Kidney glomerular epithelial cell (primary cell): ENCODE measurements at places on chromosomes 1 and 21.

DNA sequence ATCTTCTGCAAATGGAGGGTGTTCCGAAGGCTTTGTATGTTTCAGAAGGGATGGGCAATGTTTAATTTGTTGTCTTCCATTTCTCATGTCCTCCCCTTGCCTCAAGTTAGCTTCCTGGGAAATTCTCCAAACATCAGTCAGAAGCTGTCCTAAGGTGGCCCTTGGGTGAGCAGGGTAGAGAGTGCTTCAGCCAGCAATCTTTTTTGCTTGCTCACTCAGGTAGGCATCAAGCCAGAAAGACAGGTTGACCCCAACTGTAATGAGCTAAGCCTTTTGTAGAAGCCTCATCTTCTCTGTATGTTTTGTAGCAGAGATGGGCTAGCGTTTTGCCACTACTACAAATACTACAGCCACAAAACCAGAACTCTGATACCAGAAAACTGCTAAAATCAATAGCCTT is 321.5 kb upstream of the FAM78B start:
- DNase-seq = no peak

DNA sequence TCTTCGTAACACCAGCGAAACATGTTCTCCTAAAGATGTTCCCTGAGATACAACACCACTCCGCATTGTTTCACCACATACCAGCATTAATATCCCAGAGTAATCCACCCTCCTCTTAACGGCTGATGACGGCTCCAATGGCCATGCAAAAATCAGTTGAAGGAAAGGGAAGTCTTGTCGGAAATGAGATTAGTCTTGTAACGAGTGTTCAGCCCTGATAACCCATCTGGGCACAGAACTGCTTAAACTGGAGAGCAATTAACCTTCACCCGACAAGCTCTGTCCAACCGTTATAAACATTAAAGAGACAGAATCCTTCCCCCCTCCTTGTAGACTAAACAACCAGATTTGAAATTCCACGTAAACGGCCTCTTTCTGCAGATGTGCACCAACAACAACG is 21.9 kb downstream of the ERG start:
- no peak for DNase-seq

DNA sequence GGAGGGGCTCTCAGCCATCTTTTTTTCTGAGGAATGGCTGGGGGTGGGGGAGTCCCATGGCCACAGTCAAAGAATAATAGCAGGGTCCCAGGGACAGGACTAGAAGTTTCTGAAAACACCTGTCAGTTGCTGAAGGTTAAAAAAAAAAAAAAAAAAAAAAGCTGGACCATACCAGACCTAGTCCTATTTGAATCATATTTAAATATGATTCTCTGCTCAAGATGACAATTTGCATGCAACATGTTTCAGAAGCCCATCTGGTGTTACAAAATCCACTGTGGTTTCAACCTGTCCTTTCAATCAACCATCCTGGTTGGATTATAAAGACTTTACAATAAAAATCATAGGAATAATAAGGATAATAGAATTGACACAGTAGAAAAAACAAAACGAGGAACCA is 153.7 kb downstream of the TENT5C start:
- DNase-seq = no peak

- no peak for DNase-seq
These were observed 96.7 kb upstream of the LBR start for GRCh38 chr1:225524570-225524969.

DNA sequence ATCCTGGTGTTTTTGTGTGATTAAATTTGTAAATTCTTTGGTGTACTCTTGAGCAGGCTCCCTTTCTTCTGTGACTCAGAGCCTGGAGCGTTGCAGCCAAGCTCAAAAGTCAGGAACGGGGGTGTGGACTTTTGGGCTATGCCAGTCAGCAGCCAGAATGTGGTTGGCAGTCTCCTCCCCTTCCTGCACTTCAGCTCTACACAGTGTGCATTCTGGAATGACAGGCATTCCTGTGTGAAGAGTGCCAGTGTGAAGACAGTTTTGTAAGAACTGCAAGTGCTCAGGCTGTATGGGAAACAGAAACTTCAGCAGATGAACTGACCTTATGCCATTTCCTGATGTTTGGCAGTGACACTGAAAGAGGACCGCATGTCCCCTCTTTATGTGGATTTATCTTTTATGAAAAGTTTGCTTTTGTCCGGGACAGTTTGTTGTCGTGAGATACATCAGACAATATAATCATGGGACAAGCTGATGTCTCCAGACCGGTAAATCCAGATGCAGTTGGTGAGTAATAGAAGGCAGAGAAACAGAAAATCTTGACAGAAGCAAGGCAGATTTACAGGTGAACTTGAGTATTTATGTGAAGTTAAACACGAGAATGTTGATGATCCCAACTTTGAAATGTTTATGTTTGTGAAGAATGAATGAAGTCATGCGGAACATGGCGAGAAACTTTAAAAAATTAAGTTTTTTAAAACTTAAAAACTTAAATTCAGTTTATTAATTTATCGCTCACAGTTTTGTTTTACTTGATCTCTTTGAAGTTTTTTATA is 67.7 kb upstream of the RCC1 start:
- DNase-seq = peak; percentile 93

DNA sequence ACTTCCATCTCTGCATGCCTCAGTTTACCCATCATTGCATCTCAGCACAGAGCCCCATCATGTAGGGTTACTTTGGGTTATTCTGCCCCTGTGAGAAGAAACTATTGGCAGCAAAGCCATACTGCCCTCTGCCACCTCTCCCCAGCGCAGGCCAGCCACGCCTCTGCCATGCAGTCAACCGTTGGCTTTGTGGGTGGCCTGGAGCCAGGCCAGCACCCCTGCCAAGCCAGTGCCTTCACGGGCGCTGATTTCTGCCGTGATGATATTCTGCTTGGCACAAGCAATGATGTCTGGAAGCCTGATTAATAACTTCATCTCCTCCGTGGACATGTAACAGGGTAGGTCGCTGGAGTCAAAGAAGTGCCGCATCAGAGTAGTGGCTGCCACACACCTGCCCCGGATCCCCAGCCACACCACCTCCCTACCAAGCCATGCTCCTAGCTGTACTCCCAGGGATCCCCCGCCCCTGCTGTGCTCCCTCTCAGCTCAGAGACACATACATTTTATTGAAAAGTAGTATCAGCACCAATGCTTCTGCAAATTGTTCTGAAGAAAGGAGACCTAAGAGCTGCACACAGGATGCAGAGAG is 15.0 kb upstream of the CEP85 start:
- peak; percentile 88 for DNase-seq

DNA sequence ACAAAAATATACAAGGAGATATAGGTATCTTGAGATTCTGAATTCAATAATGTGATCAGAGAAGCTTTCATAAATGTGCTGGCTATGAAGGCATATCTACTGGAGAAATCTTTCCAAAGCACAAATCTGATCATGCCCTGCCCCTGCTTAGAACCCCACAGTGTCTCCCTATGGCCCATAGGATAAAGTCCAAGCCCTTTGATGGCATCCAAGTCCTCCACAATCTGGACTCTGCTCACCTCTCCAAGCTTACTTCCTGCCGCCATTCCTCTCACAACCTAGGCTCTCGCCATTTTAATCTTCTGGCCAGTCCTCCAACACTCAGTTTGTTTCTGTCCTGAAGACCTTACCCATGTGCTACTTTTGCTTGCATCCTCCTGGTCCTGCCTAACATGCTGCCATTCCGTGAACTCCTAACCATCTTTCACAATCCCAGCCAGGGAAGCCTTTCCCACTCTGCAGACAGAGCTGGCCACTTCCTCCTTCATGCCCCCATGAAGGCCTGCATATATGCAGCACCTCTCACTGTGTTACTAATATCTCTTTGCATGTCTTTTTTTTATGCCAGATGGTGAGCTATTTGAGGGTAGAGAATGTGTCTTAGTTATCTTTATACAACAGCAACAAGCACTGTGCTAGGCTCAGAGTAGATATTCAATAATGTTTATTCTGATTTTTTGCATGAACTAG is 5.6 kb upstream of the ATP1A1 start:
- no peak for DNase-seq

DNA sequence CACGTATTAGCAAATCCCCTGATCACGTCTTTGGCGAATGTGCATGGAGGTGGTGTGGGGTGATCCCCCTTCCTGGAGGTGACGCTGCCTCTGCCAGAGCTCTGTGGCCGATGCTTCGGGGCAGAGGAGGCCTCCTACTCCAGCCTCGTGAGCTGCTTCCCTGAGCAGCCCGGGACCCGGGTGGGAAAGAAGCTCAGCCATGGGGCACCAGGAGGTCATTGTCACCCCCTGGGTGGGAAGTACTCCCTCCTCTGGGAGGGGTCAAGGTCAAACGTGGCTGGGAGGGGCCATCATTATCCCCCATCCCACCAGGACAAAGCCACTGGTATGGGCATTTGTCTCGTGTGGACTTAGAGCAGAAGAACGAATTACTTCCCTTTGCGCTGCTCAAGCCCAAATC is 40.7 kb downstream of the KCNAB2 start:
- DNase-seq = no peak

DNA sequence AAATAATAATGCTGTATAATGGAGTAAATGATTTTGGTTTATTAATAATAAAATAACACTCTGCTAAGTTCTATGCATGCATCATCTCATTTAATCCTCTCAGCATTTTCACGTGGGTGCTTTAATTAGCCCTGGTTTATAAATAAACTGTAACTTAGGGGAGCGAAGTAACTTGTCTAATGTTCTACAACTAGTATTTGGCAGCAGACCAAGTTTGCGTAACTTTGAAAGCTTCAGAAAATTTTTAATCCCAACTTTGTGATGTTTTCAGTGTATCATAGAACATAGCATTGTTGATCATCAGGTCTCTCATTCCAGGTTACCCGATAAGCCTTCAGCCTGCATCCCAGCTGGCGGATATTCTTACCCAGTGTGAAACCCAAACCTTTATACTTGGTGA is 322.4 kb upstream of the SGIP1 start:
- DNase-seq = no peak

DNA sequence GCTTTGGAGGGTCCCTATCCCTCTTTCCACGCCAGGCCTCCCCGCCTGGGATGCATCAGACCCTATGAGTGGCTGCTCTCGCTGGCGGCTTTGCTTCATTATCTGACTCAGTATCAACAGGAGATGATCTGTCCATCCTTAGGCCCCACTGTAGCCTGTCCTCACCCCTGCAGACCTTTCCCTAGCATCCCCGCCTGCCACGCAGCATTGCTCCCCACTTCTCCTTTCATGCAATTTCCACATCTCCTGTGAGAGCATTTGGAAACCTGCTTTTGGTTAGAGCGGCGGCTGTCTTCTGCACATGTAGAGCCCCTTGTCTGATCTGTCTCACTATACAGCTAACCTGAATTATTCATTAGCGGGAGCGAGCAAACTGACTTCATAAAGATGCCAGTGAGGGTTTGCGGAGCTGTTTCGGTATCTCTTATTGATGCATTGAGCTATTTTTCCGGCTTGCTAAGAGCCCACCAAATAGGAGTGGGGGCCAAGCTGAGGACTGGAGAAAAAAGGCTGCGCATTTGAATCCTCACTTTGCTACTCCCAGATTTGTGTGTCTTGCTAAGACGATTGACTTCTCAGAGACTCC is 40.0 kb upstream of the ATP2B4 start:
- DNase-seq = no peak

DNA sequence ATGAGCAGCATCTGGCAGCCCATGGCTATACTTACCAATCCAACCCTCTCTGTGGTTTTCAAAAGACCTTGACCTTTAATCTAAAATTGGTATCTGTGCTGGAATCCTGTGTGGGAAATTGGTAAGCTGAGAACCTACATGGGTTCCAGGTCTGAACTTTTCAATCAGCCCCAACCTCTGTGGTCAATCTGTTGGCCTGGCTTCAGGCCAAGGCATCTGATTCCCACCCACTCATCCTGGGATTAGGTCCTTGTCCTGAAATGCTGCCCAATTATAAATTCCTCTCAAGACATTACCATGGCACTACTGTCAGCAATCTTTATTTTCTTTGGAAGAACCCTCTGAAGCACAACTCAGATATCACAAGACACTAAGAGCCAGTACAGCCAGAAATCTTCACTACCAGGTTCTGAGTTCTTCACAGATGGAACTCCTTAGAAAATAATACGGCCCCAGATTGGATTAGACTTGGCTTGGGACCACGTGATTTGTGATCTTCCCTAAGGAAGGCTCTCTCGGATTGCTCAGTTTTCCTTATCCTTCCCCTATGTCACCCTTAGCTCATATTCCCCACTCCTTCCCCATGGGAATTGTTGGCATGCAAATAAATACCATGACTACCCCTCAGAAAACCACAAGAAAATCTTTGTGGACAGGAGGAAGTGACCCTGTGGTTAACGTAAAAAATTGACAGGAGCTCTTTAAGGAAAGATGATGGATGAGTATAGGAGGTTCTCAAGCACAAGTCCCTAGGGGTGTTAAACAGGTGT is 207.9 kb upstream of the ST6GALNAC5 start:
- DNase-seq = no peak

DNA sequence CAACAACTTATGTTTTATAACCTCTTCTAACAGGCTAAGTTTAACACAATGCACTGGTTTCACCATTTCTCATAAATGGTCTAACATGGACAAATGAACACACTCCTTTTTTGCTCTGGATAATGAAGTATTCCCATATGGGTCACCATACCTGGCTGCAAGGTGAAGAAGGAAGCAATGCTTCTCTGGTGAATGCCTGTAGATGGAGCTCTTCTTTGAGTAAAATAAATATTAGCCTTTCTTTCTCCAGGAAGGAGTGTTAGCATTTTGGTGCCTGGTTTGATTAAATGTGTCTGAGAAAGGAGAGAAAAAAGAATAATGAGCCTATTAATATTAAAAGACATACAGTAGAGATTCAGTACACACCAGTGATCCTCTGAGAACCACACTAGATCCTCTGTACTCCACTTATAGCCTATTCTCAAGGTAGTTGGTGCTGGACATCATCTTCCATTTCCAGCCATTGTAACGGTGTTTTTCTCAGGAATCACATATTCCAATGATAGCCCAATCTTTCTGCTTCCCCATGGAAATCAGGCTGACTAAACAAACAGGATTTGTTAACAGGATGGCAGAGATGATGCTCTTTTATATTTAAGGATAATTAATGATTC is 17.6 kb downstream of the MTFR1L start:
- DNase-seq = peak; percentile 61

- DNase-seq = no peak
These were observed 55.8 kb downstream of the KCNJ6 start for GRCh38 chr21:37860416-37860815.

- peak; percentile 38 for DNase-seq
These were observed 1.2 kb downstream of the ATP2B4 start for GRCh38 chr1:203627851-203628200.

- peak; percentile 80 for DNase-seq
These were observed 8.1 kb downstream of the ARV1 start for GRCh38 chr1:230986976-230987375.

DNA sequence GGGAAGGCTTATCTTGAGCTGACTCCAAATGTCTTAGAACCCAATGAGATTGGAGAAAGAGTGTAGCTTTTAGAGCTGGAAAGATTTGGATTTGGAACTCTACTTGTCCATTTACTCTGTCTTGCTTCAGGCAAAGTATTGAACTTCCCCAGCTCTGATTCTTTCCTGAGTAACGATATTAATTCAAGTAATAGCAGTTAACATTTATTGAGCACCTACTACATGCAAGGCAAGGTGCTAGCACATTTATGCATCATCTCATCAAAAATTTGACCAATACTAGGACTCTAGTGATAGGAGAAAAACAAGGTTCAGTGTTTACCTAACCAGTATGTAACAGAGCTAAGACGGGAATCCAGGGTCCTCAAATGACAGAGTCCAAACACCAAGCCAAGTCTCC is 2.5 kb upstream of the LRRN2 start:
- no peak for DNase-seq
